ENCODE measurements at places on chromosomes 16 and 17.

DNA sequence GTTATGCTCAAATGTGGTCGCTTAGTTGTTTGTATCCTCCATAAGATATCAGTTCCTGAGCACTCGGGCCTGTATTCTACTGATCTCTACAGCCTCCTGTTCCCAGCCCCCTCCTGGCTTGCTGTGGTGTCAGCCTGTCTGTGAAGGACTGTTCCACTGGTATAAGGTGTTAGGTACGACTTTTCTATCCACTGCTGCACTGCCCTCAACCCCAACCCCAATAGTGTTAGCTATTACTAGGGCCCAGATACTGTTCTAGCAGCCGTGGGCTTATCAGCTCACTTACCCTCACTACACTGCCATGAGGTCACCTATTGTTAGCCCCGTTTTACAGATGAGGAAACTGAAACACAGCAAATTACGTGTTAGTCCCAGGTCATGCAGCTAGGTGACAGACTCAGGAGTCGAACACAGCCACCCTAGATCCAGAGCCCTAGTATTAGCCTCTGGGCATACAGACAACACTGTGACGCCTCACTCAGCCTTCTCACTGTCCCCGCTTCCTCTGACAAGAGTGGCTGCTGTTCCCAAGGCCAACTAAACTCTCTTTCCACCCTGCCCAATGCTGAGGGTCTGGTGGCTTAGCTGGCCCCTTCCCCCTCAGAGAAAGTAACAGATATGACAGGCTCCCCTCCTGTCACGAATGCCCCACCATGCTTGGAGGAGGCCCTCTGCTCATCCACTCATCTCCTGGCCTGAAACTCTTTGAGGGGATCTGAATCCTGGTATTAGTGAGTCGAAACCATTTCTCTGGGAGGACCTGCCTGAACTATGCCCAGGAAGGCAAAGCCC, 25.6 kb upstream of the ZNF652 start:
- no peak for DNase-seq

GRCh38 chr17:39178536-39178935, 12.6 kb upstream of the ARL5C start:
- no peak for DNase-seq

GRCh38 chr16:49816875-49817274, 39.0 kb downstream of the ZNF423 start:
- no peak for DNase-seq

- no peak for DNase-seq
Observed at GRCh38 chr16:30395155-30395991, at the start of gene ZNF48. Gene ZNF48, plus strand, starts transcription at chr16:30395420. Its CDS starts 375 bp downstream, at chr16:30395795.

DNA sequence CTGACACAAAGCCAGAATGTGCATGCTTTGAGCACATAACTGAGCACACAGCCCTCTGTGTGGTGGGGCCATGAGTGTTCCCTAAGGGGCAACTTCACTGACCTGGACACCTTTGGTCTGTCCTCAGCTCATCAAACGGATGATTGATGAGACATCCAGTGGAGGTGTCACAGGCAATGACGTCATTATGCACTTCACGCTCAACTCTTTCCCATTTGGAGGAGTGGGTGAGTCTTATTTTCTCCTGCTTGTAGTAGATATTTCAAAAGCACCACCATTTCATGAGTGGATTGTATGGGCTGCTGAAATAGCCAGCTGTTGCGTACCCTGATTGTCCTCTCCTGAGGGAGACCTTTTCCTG, 16.2 kb downstream of the ALDH3A2 start:
- no peak for DNase-seq

DNA sequence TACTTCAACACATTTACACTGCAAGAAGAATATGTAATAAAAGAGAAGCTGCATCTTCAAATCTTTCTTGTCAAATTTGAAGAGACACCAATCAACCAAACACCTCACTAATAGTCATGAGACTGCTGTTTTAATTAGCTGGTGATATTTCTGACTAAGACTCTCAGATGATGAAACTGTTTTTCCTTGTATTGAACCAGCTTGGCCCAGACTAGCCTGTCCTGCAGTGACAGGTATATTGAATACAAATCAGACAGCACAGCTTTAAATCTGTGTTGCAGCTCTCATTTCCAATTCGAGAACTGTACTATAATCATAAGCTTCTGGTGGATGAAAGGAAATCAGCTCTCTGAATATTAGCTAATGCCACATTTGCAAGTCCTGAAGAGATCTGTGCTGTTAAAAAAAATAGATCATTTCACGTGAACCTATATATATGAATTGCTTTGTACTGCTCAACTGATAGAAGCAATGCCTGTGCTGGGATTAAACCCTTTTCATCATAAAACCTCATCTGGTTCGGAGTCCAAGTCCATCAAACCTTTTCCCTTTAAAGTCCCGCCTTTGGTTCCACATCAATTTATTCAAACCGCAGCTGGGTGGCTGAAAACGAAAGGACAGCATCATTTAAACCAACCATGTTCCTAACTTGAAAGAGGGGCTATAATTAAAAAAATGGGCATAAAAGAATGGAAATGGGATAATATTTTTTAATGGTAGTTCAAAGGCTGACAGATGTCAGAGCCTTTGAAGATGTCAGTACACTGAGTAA, 306.2 kb downstream of the CEP112 start:
- DNase-seq = no peak

- DNase-seq = no peak
Observed at GRCh38 chr17:38465391-38466345, 37.4 kb downstream of the ARHGAP23 start.

DNA sequence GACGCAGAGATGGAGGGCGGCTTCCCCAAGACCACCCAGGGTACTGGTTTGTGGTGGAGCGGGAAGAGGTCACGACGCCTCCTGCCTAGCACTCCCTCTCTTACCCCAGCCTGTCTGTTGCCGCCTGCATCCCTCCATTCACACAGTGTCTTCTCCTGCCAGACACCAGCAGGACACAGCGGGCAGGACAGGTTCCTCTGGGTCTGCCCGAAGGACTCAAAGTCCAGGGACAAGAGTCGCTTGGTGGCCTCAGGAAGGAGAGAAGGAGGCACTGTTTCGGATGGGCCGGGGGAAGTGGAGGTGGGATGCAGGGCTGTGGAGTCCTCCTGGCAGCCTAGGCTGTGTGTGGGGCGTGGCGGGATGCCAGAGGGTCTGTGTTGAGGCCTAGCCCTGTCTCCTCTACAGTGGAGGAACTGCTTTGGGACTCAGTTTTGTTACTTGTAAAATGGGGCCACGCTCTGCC, 19.6 kb upstream of the TNS4 start:
- DNase-seq = no peak

GRCh38 chr16:13839577-13839976, 80.4 kb upstream of the ERCC4 start:
- DNase-seq = no peak

GRCh38 chr16:30615358-30616091, 5.3 kb upstream of the ZNF689 start:
- peak; percentile 46 for DNase-seq

DNA sequence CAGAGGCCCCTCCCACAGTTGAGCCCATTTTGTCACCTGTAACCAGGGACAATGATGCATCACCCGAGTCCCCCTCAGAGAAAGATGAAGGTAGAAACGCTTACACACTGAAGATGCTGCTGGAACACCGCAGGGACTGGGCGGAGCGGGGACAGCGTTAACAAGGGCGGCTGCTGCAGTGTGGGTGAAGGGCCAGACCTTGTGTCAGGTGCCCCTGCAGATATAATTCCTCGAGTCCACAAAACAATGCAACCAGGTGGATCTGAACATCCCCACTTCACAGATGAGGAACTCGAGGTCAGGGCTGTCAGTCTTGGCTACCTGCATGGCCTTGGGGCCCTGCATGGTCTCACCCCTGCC, 6.3 kb upstream of the MAPK7 start:
- DNase-seq = no peak

DNA sequence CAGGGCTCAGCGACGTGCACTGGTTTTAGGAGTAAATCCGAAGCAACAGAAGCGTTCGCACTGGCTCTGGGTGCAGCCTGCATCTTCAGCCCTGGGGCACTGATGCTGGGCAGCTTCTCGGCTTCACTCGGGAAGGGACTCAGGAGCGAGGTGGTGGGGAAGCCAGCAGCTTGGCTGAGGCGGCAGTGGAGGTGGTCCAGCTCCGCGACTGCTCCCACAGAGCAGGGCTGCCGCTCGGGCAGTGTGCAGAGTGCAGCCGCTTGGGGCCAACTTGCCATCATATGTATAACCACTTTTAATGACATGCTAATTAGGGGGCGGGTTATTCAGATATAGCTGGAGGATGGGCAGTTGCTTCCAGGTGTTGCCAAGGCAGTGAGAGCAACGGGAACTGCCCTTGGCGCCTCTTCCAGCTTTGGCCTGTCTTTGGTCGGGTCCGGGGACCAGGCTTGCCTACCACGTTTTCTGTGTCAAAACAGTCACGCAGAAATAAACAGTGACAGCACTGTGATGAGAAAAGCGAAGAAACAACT, 26.7 kb downstream of the METRNL start:
- DNase-seq = no peak

DNA sequence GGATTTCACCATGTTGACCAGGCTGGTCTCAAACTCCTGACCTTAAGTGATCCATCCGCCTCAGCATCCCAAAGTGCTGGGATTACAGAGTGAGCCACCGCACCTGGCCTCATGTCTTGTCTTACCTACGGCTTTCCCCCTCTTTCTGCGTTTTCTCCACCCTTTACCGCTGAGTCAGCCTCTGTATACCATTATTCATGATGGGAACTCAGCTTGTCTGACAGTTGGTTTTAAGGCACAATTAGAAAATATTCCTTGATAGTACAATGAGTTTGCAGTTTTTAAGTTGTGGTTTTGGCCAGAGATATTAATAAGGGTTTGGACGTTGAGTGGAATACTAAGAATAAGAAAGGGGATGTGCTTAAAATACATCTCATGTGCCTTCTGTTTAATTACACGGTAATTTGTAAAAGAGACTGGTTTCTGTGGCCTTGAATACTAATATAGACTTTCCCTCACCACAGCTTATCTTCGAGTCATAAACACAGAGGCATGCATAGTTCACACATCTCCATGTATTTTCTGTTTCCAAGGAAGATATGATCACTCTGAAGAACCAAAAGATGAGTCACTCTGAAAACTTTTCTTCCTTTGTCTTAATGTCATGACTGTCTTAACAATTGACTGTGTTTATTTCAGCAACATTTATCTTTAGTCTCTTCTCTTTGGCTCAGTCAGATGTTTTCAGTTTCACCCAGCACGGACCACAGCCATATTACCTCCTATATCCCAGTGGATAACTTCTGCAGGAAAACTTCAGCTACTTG, 54.4 kb downstream of the PITPNC1 start:
- DNase-seq = no peak

DNA sequence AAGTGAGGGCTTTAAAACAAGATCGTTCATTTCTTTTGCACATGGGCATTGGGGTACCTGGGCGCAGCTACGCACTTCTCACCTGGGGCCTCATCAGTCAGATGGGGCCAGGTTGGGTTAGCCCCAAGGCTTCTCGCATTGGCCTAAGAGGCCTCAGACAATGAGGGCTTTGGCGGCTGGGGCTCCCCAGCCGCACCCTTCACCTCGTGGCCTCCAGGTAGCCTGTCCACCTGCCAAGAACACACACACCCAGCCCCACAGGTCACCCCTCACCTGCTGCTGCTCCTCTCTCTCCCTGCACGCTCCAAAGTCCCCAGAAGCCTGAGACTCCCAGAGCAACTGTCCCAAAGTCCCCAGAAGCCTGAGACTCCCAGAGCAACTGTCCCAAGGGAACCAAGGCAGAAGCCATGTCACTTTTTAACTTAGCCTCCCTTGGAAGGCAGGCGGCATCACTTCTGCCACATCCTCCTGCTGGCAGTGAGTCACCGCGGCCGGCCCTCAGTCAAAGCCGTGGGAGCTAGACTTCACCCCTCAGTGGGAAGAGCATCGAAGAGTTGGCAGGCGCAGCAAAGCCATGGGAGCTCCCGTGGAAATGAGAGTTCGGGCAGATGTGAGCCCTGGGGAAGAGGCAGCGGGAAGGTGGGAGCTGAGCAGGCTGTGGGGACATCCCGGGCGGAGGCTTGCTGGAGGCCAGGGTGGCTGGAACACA, 78.9 kb upstream of the PLCG2 start:
- DNase-seq = no peak

DNA sequence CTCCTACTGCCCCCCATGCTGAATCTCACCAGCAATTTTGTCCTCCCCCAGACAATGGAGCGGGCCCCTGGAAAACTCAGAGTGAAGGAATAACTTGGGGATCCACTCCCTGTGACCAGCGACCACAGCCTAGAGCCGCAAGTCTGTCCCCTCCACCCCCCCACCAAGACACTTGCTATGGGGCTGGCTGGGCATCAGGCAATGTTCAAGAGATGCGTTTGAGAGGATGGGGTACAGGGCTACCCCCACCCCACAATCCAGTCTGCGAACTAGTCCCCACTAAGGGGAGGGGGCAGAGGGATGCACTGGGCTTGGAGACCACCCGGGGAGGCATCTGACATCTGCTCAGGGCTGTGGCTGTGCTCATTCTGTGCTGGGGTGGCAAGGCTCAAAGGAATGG, 2.4 kb downstream of the PPL start:
- no peak for DNase-seq

DNA sequence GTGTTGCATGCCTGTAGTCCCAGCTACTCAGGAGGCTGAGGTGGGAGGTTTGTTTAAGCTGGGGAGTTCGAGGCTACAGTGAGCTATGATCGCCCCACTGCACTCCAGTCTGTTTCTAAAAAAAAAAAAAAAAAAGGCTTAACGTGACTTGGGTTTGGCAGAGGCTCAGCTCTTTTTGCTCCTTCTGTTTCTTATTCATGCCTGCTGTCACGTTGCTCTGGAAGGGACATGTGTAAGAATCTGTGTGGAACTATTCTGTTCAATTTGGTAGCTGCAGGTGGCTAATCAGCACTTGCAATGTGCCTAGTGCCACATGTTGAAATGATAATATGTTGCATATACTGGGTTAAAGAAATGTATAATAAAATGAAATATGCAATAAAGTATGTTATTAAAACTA, 20.9 kb upstream of the SYT17 start:
- no peak for DNase-seq

DNA sequence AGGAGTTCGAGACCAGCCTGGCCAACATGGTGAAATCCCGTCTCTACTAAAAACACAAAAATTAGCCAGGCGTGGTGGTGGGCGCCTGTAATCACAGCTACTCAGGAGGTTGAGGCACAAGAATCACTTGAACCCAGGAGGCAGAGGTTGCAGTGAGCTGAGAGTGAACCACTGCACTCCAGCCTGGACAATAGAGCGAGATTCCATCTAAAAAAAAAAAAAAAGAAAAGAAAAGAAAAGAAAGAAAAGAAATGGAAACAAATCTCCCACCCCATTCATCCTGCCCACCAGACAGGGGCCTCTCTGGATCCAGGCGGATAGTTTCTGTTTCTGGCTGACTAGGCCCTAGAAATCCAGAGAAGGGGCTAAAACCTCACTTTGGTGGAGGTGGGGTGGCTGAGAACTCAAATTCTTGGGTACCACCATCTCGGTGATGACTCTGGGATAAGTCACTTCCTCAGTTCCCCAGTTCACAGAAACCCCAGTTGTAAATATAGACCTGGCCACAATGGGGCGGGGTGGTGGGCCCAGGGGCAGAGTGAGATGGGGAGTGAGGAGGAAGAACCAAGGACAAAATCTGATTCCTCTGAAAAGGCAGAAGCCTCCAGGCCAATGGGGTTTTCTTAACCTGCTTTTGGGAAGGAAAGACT, 22.2 kb downstream of the SOCS1 start:
- peak; percentile 13 for DNase-seq

- DNase-seq = no peak
Observed at GRCh38 chr17:73610331-73610911, 33.8 kb downstream of the SDK2 start.

GRCh38 chr16:3863587-3863986, 16.9 kb downstream of the CREBBP start:
- no peak for DNase-seq
